Right lobe of liver (tissue), 6 donors: ENCODE measurements at places on chromosomes 5 and 9. TPM values are rescaled to one million over a fixed set of nuclear protein-coding genes. Genes with fewer than 3 reads are reported as not detected.
A peak's percentile ranks its signal among the peaks of the same experiment; 100 is the strongest.

GRCh38 chr5:73434461-73434860 is 14.1 kb downstream of the FOXD1 start:
- no peak for DNase-seq

GRCh38 chr5:159864885-159865691 is 51.2 kb upstream of the ADRA1B start:
- no peak for DNase-seq

GRCh38 chr9:129665814-129666520 is 520 bp downstream of the PRRX2 start:
- no peak for DNase-seq

- DNase-seq: no peak
Observed at GRCh38 chr5:96901384-96901783, 25.1 kb downstream of the ERAP2 start.

GRCh38 chr5:141672841-141673813 is 8.9 kb downstream of the ARAP3 start:
- DNase-seq: no peak

GRCh38 chr9:72931437-72931836 is 21.4 kb downstream of the ALDH1A1 start:
- DNase-seq: no peak

DNA sequence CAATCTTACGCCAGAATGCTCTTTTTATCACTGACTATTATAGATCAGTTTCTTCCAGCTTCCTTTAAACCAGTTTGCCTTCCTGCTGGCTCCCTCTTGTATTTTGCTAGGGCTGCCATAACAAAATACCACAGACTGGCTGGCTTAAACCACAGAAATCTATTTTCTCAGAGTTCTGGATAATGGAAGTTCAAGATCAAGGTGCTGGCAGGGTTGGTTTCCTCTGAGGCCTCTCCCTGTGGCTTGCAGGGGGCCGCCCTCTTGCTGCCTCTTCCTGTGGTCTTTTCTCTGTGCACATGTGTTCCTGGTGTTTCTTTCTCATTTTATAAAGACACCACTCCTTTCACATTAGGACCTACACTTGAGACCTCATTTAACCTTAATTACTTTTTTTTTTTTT is 6.8 kb upstream of the FXN start:
- DNase-seq: no peak

GRCh38 chr5:178431782-178432165 is 158.4 kb downstream of the COL23A1 start:
- DNase-seq: no peak

DNA sequence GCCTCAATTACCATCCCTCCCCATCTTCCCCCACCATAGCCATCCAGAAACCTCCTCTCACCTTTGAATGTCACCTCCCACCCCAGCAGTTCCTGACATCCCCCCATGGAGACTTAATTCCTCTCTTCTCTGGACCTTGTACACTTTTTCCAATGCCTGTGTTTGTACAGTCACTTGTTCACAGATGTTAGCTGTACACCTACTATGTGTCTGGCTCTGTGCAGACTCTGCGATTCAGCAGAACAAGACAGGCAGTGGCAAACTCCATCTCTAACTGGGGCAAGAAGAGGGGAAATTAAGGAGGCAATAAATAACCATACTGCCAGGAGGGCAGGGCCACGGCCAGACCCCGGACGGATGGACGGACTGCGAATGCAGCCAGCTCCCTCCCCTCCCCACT is 29.8 kb upstream of the CRB2 start:
- no peak for DNase-seq

DNA sequence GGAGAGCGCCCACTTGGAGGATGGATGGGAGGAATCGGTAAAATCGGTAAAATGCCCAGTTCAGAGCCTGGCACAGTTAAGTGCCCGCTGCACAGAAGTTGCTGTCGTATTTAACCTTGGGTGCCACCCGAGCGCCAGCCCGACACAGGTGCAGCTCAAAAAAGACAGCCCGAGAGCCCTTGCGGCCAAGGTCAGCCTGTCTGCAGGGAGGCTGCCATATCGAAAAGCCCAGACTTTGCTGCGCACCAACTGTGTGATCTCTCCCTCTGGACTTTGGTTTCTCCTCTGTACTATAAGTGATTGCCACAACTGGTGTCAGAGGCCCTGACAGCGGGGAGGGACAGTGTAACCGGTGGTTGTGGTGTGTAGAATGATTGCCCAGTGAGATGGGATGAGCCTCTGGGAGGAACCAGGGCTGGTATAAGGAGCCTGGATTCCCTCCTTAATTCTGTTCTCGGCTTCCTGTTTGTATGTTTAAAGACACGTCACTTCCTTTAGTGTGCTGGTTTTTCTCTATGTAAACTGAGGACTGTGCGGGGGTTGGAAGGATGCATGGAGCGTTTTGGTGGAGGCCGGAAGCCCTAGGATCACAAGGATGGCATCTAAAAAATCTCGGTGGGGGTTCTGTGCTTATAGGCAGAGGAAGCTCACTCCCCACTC is 792 bp downstream of the NTMT1 start:
- DNase-seq: peak; percentile 74

DNA sequence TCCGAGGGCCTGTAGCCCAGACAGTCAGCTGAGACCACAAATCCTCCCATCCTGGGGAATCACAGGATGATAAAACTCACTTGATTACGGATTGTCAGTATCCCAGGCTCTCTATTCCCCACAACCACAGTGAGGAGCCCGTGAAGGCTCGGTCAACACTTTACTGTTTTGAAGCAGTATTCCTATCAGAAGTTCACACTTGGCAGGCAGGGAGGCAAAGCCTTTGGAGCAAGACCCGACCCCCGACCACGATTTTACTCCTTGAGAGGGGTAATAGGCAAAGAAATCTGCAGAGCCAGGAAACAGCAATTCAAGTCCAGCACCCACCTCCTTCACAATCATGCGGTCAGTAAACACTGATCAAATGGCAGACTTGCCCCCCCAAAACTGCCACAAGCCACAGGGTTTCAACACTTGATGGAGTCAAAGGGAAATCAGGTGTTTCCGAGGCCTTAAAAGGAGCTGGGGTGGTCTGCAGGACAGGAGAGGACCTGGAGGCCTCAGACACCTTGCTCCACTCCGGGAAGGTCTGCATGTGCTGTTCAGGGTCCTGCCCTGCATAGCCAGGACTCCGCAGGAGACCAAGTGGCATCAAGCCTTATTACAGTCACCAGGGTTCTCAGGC is 25.2 kb downstream of the BICD2 start:
- peak; percentile 34 for DNase-seq

GRCh38 chr5:132115375-132115774 is 41.8 kb downstream of the CSF2 start:
- no peak for DNase-seq

GRCh38 chr5:95895771-95896170 is 65.9 kb downstream of the ELL2 start:
- DNase-seq: no peak

DNA sequence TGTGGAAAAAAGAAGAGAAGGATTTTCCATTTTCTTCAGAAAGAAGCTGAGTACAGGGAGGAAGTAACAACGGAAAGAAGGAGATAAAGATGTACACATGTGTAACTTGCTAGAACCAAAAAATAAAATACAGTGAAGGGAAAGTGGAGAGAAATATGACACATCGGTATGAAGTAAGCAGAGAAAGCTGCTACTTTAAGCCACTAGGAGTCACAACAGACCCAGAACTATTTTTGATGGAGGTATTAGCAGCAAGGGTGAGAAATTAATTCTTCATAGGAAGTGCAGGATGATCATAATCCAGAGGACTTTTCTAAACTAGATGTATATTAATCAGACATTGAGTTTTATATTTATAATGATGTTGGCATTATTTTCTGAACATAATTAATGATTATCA is 88.5 kb downstream of the FAM174A start:
- no peak for DNase-seq

GRCh38 chr5:62138607-62139006 is 167.4 kb upstream of the KIF2A start:
- no peak for DNase-seq

DNA sequence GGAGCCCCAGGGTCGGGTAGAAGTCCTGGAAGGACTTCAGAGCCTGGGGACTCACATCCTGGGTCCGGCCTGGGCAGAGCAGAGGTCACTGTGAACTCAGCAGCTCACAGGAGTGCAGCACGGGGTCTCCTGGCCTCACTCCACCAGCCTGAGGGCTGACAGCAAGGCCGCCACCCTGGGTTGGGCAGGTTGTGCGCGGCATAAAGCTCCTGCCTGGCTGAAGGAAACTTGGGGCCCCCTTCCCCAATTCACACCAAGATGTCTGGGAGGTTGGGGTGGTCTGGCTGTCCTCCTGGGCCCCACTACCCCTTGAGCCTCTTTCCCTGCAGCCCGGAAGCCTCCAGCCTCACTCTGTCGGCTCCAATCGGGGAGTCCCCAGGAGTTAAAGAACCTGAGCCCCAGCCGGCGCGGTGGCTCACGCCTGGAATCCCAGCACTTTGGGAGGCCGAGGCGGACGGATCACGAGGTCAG is 2.1 kb downstream of the LCN15 start:
- DNase-seq: no peak

- no peak for DNase-seq
Observed at GRCh38 chr5:163310997-163311396, 126.4 kb upstream of the CCNG1 start.

- DNase-seq: no peak
Observed at GRCh38 chr5:126182971-126183695, 240.1 kb upstream of the GRAMD2B start.

- DNase-seq: no peak
Observed at GRCh38 chr9:75456698-75457097, 368.4 kb downstream of the OSTF1 start.

DNA sequence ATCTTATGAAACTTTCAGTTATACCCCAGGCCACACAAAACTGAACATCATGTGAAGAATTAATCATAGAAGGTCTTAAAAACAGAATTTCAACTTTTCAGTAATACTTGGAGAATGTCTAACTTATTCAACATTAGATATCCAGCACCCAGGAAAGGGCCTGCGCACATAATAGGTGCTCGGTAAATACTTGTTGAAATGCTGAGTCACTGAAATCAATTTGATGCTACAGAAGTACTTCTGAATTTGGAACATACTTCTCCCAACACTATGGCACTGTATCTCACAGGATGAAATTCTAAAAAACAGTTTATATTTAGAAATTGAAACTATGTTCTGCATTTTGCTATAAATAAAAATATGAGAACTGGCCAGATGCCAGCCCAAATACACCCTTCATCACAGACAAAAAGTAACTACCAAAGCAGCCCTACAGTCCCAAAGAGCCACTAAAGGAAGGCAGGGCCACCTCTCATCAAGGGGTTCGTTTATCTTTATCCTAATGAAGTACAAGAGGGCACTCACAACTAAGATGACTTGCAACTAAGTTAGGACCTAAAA is 26.5 kb downstream of the MRPS27 start:
- DNase-seq: no peak

GRCh38 chr9:116437411-116438370 is 249.4 kb upstream of the TRIM32 start:
- DNase-seq: no peak

DNA sequence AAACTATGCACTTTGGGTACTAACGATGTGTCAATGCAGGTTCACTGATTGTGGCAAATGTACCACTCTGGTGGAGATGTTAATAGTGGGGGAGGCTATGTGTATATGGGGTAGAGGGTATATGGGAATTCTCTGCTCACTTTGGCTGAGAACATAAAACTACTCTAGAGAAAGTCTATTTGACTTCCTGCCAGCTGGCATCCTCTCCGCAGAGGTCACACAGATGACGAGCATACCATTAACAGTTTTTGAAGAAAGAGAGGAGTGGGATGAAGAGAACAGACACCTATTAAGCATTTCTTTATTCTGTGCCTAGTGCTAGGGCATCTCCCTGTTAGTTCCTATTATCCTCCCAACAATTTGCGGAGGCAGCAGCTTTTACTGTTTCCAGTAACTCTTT is 58.4 kb upstream of the TRIM32 start:
- no peak for DNase-seq

DNA sequence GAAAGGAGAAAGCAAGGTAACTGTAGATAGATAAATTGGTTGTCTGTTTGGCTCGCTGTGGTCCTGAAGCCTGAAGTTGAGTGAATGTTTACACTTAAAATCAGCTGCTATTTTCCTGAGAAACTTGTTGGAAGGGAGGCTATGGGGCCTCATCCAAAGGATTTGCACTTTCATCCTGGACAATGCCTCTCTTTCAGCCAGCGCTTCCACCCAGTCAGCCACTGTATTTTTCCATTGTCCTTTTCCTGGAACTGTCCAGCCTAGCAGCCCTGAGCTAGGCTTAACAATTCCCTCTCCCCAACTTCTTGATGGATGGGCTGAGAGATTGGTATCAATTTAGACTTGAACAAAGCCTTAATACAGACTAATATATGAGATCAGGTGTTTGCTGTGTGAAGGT is 429.2 kb downstream of the DMAC1 start:
- no peak for DNase-seq

DNA sequence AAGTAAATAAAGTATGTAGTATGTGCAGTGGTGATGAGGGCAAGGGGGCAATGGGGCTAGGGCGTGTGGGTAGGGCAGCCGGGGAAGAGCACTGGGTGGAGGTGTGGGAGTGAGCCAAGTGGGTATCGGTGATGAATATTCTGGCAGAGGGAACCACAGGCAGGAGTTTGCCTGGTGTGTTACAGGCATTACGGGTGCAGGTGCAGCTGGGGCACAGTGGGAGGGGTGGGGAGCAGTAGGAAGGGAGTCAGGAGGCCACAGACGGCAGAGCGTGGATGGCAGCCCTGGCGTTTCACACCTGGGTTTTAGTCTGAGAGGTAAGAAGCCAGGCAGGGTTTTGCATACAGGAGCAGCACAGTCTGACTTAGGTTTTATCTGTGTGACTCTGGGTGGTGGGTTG is 35.4 kb downstream of the SFXN1 start:
- no peak for DNase-seq

LHX3 gene
- total RNA-seq: not detected

SLC46A2 gene
- not detected for total RNA-seq

MAN1B1 gene
- 39.1 TPM for total RNA-seq

PLAA gene
- 26.1 TPM for total RNA-seq

CDK5RAP2 gene
- total RNA-seq: 31.4 TPM

LSM11 gene
- 0.75 TPM for total RNA-seq

CORO2A gene
- 3.0 TPM for total RNA-seq

IL3 gene
- not detected for total RNA-seq

ASB6 gene
- total RNA-seq: 9.5 TPM

CMYA5 gene
- 2.3 TPM for total RNA-seq

MGAT1 gene
- total RNA-seq: 127 TPM

PCDHA7 gene
- total RNA-seq: 0.12 TPM

ADAMTSL1 gene
- 0.73 TPM for total RNA-seq
